SW480 (cell line): ENCODE measurements at places on chromosomes 1 and 21.
A peak's percentile ranks its signal among the peaks of the same experiment; 100 is the strongest.

DNA sequence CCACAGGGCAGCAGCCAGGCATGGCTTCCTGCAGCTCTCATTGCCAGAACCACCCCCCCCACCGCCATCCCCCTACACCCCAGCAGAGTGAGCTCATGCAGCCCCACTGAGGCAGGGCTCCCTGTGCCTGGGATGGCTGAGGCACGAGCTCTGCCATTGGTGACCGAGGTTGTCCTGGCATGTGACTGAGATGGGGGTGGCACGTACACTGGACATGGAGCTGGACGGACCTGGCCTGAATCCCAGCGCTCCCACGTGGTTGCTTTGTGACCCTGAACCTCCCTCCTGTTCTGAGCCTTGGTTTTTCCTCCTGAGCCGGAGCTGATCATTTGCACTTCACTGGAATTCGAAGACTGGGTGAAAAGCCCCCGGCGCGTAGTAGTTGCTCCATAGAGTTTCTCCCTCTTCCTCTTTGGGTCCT is 28.3 kb downstream of the ALPL start:
- DNase-seq, result no peak

- no peak for DNase-seq
Measured at GRCh38 chr1:27713139-27713725, 12.5 kb upstream of the FAM76A start.

- no peak for DNase-seq
Measured at GRCh38 chr1:178918955-178919354, 48.1 kb upstream of the ANGPTL1 start.

GRCh38 chr1:199804526-199804925 is 223.0 kb upstream of the NR5A2 start:
- DNase-seq, result no peak

DNA sequence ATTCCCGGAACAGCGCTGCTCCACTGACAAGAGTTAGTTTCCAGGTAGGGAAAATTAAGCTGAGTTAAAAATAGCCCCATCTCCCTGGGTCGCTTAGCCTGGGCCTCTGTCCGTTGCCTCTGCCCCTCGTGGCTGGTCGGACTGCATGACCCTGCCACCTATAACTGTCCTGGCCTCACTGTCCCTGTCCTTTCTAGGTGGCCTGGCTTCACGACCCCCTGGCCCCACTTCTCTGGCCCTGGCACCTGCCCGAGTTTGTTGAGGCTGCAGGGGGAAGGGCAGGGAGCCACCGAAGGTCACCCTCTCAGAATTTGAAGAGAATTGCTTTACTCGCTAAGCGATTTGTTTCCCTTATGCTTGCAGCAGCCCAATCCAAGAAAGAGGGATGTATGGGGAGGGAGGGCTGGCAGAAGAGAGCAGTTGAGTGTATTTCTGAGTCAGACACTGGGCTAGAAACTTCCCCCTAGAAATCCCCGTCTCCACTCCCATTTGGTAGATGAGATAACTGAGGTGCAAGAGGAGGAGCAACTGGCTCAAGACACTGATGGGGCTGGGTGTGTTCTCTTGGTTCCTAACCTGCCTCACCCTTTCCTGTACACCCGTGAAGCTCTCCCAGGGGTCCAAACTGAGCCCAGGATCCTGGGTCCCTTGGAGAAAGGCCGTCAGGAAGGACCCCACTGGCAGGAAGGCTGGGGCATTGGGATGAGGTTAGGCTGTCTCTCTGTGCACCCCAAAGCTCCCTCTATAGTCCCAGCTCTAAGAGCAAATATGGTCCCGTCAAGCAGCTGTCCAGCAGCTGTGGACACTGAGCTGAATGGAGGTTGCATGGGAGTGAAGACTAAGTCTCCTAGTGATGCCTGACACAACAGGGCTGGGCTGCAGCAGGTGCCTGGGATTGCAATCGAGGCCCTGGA is 2.9 kb upstream of the EDN2 start:
- no peak for DNase-seq

GRCh38 chr1:151641229-151641628 is 29.4 kb downstream of the SNX27 start:
- DNase-seq, result no peak

DNA sequence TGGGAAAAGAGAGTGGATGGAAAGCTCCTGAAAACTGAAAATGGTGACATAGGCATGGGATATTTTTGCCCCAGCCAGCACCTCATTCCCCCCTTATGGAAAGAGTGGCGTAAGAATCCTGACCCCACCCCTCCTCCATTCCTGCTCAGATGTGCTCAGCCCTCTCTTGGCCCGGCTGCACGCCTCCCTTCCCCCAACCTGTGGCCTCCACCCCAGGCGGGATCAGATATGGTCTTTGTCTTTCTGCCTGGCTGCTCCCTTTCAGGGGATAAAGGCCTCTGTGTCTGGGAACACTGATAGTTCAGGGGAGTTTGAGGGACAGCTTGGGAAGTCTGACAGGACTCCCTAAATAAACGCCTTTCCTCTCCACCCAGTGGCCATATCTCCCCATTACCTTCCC is 49.8 kb downstream of the KIRREL1 start:
- DNase-seq, result no peak

GRCh38 chr21:41624674-41625310 is 116.8 kb upstream of the TMPRSS2 start:
- DNase-seq, result no peak

GRCh38 chr1:100452641-100453040 is 85.3 kb upstream of the GPR88 start:
- peak; percentile 8 for DNase-seq
